NCI-H1694 treated with DMSO at 0.1 percent for 48 hours (cell line): ENCODE measurements at places on chromosomes 7 and 10.
A peak's percentile ranks its signal among the peaks of the same experiment; 100 is the strongest.

DNA sequence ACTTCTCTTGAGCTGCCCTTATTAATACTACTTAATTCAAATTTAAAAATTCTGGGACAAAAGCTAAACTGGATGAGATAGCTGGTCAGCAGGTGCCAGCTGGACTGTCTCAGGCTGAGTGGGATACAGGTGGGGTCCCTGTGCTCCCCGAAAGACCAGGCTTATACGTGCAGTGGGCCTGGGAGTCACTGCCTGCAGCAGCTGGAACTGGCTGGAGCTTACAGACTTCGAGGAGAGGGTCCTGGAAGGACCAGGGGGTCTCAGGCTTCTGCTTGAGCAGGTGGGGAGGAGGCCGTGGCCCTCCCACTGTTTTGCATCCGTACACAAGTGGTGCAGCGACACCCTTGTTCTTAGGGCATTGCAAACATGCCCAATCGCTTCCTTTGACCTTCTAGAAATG is 203.7 kb downstream of the GLRX3 start:
- no peak for DNase-seq

GRCh38 chr10:71694567-71694968 is 25.0 kb downstream of the C10orf105 start:
- no peak for DNase-seq

- DNase-seq: no peak
These were observed 62.5 kb downstream of the TMEM130 start for GRCh38 chr7:98807068-98808048.

DNA sequence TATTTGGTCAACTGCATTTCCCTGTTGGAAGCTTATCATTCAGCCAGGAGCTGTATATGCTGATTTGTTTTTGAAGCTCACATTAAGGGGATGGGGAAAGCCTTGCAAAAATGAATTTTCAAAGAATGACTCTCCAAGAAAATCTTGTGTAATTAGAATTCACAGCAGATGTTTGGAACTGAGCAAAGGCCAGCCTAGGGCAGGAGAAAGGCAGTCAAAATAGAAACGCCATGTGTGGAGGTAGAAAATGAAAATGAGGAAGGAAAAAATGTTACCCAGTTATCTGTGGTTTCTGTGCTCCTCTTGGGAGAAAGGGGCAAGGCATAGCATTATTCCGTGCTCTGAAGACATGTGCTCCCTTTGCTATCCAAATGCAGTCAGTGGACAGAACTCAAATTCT is 93.5 kb downstream of the NRP1 start:
- peak; percentile 45 for DNase-seq

DNA sequence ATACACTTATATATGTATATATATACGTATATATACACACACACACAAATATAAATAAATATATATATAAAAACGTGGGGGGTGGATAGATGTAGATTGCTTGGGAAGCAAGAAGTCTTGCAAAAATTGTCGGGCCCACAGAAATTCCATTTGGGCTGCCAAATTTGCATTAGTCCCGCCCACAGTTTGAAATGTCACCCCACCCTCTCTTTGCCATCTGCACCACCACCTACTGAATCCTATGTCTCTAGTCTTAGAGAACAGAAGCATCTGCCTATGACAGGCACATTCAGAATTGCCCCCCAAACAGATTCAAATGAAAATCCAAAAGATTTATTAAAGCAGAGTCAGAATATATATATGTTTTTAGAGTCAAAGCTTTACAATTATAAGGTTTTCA is 25.6 kb upstream of the CACNA2D1 start:
- DNase-seq: no peak

DNA sequence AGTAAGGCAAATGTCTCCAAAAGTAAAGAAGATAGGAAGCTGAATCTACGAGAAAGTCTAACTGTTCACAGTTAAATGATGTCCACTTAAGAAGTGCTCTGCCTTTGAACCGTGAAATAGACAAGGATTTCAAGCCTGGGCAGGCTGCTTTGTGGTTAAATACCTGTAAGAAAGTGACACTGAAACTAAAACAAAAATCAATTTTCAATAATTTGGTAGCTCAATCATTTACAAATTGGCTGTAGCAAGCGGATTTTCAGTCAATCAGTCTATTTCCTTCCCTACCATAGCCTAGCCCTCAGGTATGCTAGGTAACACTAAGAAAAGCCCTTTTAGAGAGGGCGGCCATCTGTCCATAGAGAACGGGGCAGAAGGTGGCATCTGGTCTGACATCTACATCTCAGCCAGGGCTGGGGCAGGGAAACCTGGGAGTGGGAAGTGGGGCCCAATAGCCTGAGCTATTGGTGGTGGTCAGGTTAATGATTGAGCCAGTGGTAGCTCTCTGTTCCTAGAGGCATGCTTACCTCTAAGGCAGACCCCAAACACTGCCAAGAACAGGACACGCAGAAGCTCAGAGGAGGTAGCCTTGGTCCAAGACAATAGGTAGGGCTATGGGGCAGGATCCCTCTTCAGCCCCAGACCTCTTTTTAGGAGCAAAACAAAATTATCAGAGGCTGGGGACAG is 223.2 kb downstream of the CCSER2 start:
- DNase-seq: no peak

DNA sequence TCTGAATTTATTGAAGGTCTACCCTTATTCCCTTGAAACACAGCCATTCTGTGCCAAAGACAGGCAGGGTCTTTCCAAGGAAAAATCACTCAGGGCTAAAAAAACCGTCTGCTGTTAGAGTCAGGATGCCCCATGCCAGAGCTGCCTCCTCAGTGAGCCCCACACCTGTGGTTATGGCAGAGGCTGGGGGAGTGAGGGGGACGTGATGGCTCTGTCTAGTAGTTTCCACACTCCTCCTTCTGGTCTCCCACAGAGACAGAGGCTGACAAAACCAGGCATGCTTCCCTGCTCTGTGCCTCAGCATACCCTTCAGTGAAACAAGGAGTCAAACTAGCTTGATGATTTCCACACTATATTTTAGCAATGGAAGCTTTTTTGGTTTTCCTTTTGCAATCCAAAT is 112.0 kb upstream of the AGK start:
- no peak for DNase-seq

DNA sequence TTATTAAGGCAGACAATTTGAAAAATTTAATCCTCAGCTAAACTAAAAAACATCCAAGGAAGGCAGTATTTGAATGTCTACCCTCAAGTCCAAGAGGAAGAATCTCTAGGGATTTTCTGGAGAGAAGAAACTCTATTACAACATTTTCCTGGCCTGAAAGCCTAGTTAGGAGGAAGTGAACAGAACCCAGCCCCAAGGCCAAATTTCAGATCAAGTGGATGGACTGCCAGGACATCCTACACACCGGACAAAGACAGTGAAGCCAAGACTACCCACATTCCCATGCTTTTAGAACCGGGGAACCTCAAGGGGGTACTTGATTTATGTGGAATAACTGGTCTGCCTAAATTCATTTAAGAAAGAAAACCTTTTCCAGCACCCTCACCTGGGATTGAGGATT is 108.9 kb upstream of the MEOX2 start:
- no peak for DNase-seq

DNA sequence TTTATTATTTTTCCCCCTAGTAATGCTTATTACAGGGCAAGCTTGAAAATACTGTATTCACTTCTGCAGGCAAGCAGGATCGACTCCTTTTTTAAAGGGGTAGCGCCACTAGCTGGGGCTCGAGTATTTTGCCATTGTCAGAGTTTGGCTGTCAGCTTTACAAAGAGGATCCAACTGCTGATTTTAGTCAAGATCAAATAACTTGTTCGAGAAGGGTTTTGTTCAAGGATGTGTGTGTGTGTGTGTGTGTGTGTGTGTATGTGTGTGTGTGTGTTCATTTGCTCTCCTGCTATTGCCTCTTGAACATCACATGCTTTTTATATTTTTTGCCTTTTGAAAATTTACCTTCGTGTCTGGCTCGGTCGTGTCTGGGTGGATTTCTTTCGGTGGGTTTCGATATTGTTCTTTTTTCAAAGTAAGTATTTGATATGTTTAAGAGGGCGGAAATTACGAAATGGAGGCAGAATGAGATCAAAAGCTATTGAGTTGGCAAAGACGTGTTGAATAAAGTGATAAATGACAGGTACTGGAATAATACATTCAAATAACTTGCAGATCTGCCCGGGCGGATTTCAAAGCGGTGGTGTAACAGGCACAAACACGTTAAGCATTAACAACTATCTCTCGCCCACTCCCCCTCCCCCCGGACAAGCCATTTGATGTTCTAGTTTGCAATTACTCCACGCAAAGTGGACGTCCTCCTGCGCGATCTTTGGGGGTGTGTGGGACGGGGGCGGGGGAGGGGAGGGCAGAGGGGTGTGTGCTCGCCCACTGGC is 1.1 kb downstream of the ARID5B start:
- peak; percentile 21 for DNase-seq

DNA sequence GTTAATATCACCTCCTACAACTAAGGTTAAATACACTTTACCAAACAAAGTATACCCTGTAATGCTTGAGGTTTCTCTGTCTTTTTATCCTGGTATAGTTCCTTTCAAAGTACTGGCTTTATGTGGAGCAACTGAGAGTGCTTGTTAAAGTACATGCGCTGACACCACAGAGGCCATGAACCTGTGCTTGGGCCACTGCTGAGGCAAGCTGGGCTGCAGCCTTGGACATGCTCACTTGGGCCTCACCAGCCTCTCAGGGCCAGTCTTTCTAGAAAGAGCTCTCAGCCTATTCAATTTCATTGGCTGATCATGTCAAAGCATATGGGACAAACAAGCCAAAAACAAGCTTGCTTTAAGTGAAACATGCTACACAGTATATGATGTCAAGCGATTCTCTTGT is 126.1 kb upstream of the DNAJB12 start:
- DNase-seq: no peak
